ENCODE measurements at places on chromosomes 5 and 9.

GRCh38 chr5:73960426-73960825 is 334.4 kb downstream of the ARHGEF28 start:
- no peak for DNase-seq

DNA sequence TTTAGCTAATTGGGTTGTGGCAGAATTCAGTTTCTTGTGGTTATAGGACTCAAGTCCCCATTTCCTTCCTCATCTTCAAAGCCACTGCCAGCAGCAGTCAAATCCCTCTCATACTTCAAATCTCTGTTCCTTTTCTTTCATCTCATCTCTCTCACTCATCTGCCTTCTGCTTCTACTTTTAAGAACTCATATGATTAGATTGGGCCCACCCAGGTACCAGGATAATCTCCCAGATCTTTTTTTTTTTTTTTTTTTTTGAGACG is 8.0 kb upstream of the REEP5 start:
- DNase-seq = peak; percentile 37

DNA sequence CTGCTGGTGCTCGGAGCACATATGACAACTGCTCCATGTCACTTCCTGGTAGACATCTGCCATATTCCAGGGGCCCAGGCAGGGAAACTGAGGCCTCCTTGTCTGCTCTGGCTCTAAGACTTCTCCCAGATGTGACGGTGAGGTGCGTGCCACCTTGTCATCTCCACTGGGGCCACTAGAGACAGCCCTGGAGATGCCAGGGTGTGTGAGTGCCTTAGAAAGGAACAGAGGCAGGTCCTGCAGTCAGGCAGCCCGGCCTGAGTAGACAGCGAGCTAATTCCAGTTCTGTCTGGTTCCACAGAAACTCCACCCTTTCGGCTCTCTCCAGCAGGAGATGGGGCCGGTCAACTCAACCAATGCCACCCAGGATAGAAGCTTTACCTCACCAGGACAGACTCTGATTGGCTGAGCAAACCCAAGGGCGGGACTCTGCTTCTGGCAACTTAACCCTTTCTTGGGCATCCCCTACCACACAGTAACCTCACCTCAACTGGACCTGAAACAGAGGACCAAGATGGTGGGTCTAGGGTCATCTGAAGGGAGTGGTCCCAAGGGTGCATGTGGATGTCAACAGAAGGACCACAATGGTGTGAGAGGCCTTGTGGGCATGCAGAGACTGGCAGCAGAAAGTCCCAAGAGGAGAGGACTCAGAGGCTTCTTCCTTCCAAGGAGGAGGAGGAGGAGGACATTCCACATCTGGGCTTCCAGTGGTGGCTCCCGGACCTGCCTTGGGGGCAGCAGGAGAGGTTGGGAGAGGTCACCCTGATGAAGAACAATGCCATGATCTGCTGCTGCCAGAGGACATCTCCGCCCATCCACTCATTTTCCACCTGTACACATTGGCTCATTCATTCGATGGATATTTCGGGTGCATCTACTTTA is 77.7 kb downstream of the RGS3 start:
- no peak for DNase-seq

GRCh38 chr5:143791848-143792731 is 19.9 kb upstream of the HMHB1 start:
- DNase-seq = no peak

DNA sequence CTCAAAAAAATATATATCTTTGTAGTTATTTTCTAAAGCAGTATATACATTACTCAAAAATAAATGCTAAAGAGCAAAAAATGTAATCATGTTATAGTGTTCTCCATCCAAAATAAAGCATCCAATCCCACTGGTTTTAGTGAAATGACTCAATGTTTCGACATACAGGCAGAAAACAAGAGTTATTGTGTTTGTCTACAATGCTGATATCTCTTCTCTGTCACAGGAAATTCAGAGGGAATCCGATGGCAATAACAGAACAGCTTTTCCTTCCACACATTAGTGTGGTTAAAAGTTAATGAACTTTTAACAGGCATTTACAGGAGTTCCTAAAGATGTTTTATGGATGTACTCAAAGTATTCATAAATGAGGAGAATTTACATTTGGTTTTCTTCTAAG is 12.0 kb downstream of the TTC33 start:
- no peak for DNase-seq

DNA sequence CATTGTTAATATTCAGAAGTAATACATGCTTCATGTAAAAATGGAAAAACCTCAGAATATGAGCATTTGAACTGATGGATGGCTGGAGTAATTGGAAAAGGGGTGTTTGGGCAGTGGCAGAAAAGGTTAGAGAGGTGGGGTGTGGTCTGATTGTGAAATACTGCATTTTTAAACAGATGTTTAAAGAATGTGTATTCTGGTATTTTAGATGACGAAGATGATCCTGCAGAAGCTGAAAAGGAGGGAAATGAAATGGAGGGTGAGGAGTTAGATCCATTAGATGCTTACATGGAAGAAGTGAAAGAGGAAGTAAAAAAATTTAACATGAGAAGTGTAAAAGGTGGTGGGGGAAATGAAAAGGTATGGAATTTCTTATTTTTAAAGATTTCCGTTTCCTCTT is 18.8 kb downstream of the DDX46 start:
- DNase-seq = no peak

Measured in GM13976 (cell line).